CD8-positive, alpha-beta memory T cell (primary cell): ENCODE measurements at places on chromosomes 4 and X.
A peak's percentile ranks its signal among the peaks of the same experiment; 100 is the strongest.

DNA sequence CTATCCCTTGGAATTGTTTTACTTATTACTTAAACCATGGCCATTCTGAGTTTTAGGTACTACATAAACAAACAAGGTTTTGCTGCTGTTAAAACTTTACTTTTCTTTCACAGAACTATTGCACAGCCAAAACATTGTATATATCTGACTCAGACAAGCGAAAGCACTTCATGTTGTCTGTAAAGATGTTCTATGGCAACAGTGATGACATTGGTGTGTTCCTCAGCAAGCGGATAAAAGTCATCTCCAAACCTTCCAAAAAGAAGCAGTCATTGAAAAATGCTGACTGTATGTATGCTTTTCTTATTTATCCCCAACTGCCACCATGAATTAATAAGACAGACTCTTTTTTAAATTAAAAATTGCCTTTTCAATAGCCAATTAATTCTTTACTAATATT is 69.8 kb downstream of the CCKAR start:
- DNase-seq, result no peak
- H3K4me3 ChIP-seq, result no peak overlapping the region
- no peaks in the 10 kb centered on the region for H3K27me3 ChIP-seq
- peaks cover 10% of the 10 kb centered on the region for H3K36me3 ChIP-seq
- H3K27ac ChIP-seq, result no peak overlapping the region

DNA sequence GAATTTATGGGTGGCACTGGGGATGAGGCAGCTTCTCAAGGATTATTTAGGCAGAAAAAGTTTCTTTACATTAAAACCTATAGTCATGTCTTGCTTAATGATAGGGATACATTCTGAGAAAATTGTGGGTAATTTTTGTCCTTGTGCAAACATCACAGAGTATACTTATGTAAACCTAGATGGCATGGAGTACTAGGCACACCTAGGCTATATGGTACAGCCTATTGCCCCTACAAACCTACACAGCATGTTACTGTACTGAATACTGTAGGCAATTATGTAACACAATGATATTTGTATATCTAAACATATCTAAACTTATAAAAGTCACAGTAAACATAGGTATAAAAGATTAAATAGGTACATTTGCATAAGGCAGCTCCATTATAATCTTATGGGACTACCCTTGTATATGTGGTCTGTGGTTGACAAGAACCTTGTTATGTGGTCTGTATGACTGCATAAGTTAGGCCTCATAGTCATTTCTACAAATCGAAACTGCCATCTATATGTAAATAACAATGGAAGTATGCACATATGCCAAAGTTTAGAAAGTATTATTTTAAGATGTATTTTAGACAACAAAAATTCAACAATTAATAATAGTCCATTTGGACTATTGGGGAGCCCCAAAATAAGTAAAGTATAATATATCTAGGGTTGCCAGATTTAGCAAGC is 87.3 kb downstream of the CFAP299 start:
- H3K27me3 ChIP-seq, result no peaks in the 10 kb centered on the region
- H3K36me3 ChIP-seq, result no peaks in the 10 kb centered on the region
- peaks cover 15% of the 10 kb centered on the region for H3K4me1 ChIP-seq
- H3K4me3 ChIP-seq, result no peak overlapping the region
- no peak overlapping the region for H3K27ac ChIP-seq
- no peak for DNase-seq

DNA sequence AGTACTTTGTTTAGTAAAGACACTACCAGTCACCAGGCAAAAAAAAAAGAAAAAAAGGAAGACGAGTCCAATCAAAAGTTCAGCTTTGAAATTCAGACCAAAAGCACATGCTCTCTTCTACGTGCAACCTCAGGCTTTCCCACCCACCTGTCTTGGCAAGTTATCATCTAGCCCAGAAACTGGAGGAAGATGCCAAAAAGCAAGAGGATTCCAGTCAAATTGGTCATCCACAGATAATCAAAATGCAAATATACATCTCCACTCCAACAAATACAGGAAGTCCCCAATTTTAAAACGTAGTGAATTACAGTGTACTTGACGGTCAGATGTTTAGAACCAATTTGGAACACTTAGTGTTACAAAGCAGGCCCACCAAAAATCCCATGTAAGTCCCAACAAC is 96.5 kb downstream of the PALLD start:
- no peaks in the 10 kb centered on the region for H3K27me3 ChIP-seq
- DNase-seq, result no peak
- H3K4me3 ChIP-seq, result no peak overlapping the region
- no peaks in the 10 kb centered on the region for H3K4me1 ChIP-seq
- H3K36me3 ChIP-seq, result no peaks in the 10 kb centered on the region

GRCh38 chr4:185096032-185096653 is 46.9 kb upstream of the SLC25A4 start:
- no peak overlapping the region for H3K4me3 ChIP-seq
- peak; percentile 14 for DNase-seq
- no peaks in the 10 kb centered on the region for H3K36me3 ChIP-seq
- H3K4me1 ChIP-seq, result no peaks in the 10 kb centered on the region

GRCh38 chr4:106609917-106610316 is 241.3 kb upstream of the GIMD1 start:
- no peaks in the 10 kb centered on the region for H3K36me3 ChIP-seq
- H3K27me3 ChIP-seq, result no peaks in the 10 kb centered on the region
- no peak overlapping the region for H3K27ac ChIP-seq
- no peak for DNase-seq
- no peaks in the 10 kb centered on the region for H3K4me1 ChIP-seq

DNA sequence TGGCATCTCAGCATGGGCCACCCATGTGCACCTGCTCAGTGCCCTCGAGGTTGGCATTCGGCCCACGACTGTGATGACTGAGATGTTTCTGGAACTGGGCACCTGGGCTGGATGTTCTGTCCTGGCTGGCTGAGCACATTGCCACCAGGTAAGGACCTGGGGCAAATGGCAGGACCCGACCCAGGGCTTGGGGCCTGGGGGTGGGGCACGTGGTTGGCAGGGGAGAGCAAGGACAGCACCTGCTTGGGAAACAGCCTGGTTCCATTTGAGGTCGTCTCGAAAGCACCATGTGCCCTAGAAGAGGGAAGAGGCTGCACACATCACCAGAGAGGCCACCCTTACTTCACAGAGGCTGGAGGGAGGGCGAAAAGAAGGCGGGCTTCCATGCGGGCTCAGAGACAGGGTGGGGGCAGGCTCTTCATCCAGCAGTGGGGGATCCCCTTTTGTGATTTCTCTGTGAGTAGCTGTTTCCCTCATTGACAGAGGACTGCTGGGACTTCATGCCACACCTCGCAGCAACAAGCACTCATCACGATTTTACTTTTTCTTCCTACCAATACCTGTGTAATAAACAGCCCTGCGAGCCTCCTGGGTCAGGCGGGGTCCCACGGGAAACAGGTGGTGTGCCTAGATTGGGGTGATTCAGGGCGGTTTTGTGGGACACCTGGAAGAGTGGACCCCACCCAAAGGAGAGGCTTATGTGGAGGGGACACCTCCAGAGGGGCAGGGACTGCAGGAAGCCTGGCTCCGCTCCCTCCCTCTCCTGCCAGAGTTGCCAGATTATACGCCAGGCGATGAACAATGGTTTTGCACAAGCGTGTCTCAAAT is 12.0 kb downstream of the TMEM187 start:
- H3K4me1 ChIP-seq, result peaks cover 58% of the 10 kb centered on the region
- no peaks in the 10 kb centered on the region for H3K27me3 ChIP-seq
- H3K36me3 ChIP-seq, result no peaks in the 10 kb centered on the region
- H3K4me3 ChIP-seq, result peak overlapping the region; percentile 45

- H3K4me3 ChIP-seq, result no peak overlapping the region
- no peaks in the 10 kb centered on the region for H3K27me3 ChIP-seq
Measured at GRCh38 chr4:75909405-75909804, 7.2 kb upstream of the PPEF2 start.

DNA sequence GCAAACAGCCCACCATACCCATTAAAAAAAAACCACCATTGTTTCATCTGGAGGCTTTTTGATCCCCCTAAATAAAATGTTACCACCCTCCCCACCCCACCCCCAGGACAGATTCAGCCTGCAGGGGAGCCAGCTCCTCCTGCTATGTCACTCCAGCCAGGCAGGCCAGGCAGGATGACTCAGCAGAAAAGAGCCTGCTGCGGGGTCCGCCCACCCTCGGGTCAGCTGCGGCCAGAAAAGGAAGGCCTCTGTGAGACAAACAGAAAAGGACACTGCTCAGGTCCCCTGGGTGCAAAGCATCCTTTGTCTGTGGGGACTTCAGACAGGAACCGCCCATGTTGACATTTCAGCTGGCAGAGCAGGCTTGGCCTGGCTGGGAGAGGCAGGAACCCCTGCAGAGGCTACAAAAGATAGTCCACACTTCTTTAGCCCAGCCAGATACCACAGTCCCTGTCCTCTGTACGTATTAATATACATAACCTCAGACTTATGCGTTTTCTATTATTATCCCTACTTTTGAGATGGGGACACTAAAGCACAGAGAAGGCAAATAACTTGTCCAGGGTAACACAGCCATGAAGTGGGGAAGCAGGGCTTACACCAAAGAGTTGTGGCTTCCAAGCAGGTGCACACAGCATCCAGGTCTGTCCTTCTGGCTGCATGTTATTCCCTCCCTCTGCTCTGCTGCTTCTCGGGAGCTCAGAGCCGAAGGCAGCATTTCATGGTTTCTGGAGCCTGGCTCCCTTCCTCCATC is 147.7 kb downstream of the CPEB2 start:
- no peak overlapping the region for H3K4me3 ChIP-seq
- no peaks in the 10 kb centered on the region for H3K36me3 ChIP-seq
- peak overlapping the region; percentile 52 for H3K27ac ChIP-seq
- no peaks in the 10 kb centered on the region for H3K4me1 ChIP-seq
- DNase-seq, result no peak

- no peaks in the 10 kb centered on the region for H3K4me1 ChIP-seq
- H3K36me3 ChIP-seq, result no peaks in the 10 kb centered on the region
- DNase-seq, result no peak
- H3K27ac ChIP-seq, result no peak overlapping the region
- no peak overlapping the region for H3K4me3 ChIP-seq
Measured at GRCh38 chrX:98931216-98931615, 1478.9 kb downstream of the PCDH19 start.

DNA sequence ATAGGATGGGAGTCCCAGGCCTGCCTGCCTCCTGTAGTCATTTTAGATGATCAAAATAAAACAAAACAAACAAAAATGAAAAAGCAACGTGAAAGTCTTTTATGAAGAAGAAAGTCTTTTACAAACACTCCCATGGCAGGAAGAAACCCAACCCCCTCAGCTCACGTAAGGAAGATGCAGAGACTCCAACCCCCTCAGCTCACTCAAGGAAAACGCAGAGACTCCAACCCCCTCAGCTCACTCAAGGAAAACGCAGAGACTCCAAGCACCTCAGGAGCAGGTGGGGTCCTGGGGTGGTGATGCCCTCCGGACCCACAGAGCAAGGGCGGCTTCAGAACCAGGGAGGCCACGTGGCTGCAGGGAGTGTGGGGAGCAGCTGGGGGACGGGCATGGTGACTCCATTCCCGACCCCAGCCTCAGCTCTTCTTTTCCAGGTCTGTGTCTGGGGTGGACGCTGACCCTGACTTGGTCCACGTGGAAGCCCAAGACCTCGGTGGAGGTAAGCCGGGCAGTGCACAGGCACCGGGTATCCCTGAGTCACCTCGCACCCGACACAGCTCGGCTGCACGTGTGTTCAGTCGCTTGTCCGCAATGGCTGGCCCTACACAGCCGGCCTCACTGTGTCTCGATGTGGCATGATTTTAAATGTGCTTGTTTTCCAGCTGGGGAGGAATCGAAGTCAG is 226.5 kb upstream of the PSAPL1 start:
- H3K4me1 ChIP-seq, result no peaks in the 10 kb centered on the region
- no peaks in the 10 kb centered on the region for H3K36me3 ChIP-seq
- no peak for DNase-seq
- H3K4me3 ChIP-seq, result no peak overlapping the region
- no peak overlapping the region for H3K27ac ChIP-seq

DNA sequence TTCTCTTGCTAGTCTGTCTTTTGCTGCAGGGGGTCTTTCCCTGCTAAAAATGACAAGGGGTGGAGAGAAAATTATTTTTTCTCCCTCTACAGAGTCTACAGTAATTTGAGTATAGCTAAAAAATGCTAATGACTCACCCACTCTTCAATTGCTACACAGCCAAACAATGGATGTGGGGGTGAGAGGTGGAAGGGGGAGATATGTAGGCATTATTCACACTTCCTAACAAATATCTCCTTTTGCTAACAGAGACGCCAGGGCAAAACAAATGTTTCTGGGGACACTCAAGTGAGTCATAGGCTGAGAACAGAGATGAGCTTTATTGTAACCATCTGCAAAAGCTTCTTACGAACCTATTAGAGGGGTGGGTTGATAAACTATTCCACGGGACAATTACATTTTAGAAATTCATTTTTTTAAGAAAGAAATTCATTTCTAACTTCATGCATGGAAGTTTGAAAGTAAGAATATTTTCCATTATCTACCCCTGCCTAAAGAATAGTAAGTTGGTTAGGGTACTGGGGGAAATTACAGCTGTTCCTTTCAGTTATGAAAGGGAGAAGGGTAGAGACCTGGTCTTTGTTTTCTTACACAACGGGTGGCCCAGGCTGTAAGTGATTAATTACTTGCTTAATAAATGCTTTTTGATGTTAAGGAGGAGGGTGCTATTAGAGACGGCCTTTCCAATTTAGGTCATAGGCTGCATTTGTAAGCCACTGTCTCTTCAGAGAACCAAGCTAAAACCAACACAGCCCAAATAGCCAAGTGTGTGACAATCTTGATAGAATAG is 12.8 kb downstream of the SCD5 start:
- no peaks in the 10 kb centered on the region for H3K27me3 ChIP-seq
- no peak for DNase-seq
- no peaks in the 10 kb centered on the region for H3K4me1 ChIP-seq
- H3K36me3 ChIP-seq, result no peaks in the 10 kb centered on the region
- H3K4me3 ChIP-seq, result no peak overlapping the region

- no peak overlapping the region for H3K4me3 ChIP-seq
- no peaks in the 10 kb centered on the region for H3K27me3 ChIP-seq
- H3K4me1 ChIP-seq, result no peaks in the 10 kb centered on the region
- H3K36me3 ChIP-seq, result no peaks in the 10 kb centered on the region
Measured at GRCh38 chrX:38699696-38700095, 101.6 kb upstream of the MID1IP1 start.

DNA sequence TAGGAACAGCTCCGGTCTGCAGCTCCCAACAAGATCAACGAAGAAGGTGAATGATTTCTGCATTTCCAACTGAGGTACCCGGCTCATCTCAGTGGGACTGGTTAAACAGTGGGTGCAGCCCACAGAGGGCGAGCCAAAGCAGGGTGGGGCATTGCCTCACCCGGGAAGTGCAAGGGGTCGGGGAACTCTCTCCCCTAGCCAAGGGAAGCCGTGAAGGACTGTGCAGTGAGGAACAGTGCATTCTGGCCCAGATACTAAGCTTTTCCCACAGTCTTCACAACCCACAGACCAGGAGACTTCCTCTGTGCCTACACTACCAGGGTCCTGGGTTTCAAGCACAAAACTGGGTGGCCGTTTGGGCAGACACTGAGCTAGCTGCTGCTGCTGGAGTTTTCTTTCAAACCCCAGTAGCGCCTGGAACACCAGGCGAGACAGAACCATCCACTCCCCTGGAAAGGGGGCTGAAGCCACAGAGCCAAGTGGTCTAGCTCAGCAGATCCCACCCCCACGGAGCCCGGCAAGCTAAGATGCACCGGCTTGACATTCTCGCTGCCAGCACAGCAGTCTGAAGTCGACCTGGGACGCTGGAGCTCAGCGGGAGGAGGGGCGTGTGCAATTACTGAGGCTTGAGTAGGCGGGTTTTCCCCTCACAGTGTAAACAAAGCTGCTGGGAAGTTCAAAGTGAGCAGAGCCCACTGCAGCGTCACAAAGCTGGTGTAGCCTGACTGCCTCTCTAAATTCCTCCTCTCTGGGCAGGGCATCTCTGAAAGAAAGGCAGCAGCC is 84.6 kb downstream of the THOC2 start:
- H3K4me1 ChIP-seq, result no peaks in the 10 kb centered on the region
- DNase-seq, result no peak
- no peak overlapping the region for H3K4me3 ChIP-seq
- H3K36me3 ChIP-seq, result no peaks in the 10 kb centered on the region
- H3K27me3 ChIP-seq, result no peaks in the 10 kb centered on the region
